NCI-H1092 (cell line): ENCODE measurements at places on chromosomes 5 and 9.

DNA sequence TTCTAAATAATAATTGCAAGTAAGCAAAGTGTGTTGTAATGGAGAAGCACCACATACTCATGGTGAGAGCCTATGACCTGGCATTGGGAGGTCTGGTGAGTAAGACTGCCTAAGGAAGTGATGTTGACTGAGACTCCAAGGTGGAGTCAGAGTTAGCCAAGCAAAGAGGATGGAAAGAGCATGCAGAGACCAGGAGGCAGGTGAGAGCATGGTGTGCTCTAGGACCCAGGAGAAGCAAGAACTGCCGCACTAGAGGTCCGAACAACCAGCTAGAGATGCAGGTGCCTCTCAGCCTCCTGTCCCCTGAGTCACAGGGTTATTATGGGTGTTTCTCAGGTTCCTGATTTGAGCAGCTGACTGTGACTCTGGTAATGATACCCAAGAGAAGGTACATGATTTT, 27.3 kb downstream of the ANP32B start:
- no peak for DNase-seq

DNA sequence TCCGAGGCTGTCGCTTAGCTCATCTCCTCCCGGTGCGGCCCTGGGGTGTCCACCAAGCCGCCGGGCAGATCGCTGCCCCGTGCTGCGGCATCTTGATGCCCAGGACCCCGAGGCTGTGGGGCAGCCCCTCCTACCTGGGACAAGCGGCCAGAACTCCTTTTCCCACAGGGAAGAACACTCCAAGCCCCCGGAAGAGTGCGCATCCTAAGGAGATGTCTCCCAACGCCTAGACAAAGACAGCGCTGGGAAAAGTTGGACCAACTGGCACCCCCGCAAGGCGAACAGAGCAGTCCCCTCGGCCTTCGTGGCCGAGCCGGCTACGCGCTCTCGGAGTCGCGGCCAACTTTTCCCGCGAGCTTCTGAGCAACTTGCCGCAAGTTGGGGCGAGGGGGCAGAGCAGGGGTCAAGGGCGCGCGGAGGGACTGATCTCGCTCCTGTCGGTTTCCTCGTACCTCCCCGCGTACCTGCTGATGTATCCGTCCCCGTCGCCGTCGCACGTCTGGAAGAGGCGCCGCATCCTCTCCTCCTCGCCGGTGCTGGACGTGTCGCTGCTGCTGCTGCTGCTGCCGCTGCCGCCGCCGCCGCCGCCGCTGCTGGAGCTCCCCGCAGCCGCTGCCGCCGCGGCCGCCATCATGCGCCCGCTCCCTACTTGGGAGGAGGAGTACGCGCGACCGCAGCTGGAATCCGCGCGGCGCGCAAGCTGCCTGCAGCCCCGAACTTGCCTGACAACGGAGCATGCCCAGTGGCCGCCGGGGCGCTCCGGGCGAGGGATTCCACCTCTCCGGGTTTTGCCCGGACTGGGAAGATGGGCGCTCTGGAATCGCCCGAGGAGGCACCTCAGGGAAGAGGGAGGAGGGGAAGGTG, at the start of gene MCC:
Gene MCC (minus strand): TSS at position 673 of the 864 bp plus-strand sequence.
- DNase-seq = peak; percentile 37

DNA sequence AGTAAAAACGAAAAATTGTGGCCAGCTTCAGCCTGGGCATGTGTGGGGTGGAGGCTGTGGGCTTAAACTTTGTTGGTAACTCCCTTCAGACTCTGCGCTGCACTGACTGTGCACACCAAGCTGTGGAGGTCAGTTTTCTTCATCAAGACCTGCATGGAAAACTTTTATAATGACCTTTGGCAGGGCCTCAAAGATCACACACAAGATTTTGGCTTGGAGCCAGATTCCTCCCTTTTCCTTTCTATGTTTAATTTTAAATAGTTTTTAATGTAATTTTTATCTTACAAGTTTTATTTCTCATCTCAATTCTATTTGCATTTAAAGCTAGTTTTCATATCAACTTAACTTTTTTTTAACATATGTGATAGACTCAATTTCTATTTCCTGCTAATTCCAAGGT, 1211.1 kb upstream of the CDH18 start:
- DNase-seq = no peak

DNA sequence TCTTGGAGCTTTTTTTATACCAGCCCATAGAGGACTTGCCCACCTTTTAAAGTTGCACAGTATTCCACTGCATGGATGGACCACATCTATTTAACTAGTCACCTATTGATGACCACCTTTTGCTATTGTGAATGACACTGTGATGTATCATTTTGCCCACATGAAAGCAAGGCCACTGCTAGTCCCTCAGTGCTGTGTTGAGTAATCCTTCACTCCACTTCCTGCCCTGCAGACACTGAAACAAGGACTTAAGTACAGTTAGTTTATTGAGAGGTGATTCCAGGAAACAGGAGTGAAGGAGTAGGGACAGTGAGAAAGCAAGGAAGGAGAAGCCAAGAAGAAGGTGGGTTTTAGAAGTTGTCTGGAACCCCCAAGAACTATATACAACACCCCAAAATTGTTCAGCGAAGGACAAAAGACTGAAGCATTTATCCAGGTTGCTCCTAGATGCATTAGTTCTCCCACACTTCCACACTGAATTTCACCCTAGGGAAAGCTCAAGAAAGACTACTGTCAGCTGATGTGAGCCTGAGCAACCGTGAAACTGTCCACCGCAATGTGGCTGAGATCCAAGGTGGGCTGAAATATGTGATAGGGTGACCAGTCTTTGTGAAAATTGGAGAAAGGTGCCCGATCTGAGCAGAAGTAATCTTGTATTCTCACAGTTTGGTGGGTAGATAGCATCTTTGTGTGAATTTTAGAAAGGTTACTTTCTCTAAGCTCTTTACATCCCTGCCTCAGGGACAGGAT, 45.2 kb upstream of the ANKRD31 start:
- no peak for DNase-seq

DNA sequence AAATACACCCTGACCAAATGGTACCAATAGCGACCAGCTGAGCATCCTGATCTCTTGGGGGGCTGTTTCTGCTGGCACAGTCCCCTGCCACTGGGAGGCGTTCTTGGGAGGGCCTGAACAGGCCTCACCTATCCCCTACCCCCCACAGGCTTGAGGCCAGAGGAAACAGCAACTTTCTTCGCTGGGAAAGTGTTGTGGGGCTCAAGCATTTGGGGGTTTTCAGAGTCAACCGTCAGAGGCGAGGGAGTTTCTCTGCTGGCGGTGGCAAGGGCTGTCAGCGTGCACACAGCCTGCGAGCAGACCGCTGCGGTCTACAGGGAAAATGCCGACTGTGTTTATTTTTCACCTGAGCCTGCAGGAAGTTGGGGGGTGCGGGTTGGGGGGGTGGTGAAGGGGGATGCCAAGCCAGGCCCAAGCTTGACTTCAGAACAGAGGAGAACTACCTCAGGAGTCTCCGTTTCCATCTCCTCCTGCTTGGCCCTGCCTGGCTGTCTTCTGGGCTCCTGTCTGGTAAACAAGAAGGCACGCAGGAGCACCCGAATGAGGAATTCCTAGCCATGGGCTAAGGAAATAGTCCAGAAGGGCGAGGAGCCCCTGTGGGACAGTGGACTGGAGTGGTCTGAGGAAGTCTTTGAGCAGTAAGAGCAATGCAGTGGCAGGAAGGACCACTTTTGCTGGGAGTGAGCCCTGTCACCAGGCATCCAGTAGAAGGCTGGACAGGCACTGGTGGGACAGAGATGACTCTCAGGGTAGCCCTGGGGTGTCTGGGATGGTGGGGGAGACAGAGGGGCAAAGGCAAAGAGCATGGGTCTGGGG, 18.1 kb downstream of the TCF7 start:
- DNase-seq = no peak
